ENCODE measurements at places on chromosomes 4 and X.
A peak's percentile ranks its signal among the peaks of the same experiment; 100 is the strongest.

DNA sequence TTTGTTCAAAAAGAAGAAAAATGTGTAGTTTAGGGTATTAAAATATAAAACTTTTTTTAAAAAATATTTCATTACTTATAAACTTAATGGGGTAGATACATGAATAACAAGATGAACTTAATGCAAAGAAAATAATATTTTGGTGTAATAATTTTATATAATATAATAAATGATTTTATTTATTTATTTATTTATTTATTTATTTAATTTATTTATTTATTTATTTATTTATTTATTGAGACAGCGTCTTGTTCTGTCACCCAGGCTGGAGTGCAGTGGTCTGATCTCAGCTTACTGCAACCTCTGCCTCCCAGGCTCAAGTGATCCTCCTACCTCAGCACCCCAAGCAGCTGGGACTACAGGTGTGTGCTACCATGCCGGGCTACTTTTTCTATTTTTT is 20.8 kb upstream of the TEX13C start:
- DNase-seq, result no peak

GRCh38 chrX:10952619-10953018 is 158.5 kb upstream of the HCCS start:
- DNase-seq, result no peak

DNA sequence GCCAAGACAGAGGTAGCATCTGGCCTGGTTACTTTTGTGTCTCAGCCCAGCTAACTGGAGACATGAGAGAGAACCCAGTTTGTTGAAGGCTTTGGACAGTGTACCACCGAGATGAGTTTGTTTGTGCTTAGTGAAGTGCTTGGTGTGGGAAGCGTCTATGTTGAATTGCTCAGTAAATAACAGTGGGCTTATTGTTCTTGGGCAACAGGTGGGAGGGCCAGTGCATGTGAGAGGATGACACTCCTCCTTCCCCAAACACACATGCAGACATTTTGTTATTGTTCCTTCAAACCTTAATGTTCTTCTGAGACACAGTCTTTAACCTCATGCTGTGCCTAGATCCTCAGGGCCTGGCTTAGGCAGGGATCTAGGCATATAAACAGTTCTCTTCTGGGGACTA is 39.7 kb downstream of the MSN start:
- DNase-seq, result no peak

GRCh38 chrX:37509349-37509748 is 62.1 kb upstream of the LANCL3 start:
- no peak for DNase-seq

DNA sequence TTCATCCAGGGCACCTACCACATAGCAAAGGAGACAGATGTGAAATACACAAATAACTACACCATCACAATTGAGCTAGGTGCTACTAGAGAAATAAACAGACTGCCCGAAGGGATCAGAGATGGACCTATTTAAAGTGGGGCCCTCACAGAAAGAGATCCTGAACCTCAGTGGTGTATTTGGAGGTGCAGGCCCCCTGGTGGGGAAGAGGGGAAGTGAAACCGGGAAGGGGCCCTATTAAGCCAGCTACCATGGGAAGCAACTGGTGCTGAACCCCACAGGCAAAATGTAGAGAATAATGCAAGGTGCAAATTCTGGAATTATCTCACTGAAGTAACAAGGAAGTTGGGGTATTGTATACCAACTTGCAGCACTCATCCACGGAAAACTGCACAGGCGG is 78.6 kb upstream of the FAM9A start:
- DNase-seq, result no peak

- DNase-seq, result peak; percentile 43
Observed at GRCh38 chrX:49172280-49172780, 632 bp downstream of the PLP2 start.

DNA sequence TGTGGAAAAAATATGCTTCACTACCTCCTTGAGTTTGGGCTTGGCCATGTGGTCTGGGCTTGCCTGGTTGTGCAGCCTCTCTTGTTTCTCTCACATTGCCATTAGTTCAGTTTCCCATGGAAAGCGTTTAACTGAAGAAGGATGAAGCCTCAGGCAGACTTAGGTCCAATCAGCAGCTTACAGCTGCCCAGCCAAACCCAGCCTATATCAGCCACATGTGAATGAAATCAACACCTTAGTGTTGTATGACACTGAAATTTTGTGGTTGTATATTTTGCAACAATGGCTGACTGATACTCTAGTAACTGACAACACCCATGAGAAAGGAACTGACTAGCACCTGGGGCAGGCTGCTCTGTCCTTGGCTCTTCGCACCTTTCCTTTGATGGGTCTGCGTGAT is 81.2 kb downstream of the KLF8 start:
- no peak for DNase-seq

GRCh38 chr4:152988721-152989553 is 52.8 kb downstream of the FHDC1 start:
- DNase-seq, result no peak

DNA sequence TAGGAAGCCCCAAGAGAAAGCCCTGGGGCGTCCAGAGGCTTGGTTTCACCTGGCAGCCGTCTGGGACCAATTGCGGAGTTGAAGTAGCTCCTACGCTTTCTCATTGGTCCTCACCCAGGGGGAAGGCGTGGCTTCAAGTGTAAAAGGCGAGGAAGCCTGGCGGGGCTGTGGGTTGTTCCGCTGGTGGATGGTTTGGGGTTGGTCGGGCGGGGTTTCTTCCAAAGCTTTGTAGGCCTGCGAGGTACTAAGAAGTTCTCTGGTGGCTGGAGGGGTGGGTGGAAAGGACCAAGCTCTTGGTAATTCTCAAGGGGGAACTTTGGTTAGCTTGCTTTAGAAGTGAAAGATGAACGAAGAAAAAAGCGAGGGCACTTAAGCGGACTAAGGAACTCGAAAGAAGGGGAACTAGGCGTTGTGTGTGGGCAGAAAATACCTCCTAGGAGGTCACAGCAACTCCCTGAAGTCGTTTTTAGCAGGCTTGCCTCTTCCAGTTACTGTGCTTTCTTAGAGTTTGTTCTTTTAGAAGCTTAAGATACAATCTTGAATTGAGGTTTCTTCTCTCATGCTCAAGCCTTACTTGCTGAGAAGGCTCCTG is 36.6 kb downstream of the CCNG2 start:
- peak; percentile 38 for DNase-seq

GRCh38 chr4:153227469-153228075 is 23.3 kb downstream of the TRIM2 start:
- no peak for DNase-seq

GRCh38 chr4:186762865-186763264 is 39.2 kb upstream of the FAT1 start:
- no peak for DNase-seq

DNA sequence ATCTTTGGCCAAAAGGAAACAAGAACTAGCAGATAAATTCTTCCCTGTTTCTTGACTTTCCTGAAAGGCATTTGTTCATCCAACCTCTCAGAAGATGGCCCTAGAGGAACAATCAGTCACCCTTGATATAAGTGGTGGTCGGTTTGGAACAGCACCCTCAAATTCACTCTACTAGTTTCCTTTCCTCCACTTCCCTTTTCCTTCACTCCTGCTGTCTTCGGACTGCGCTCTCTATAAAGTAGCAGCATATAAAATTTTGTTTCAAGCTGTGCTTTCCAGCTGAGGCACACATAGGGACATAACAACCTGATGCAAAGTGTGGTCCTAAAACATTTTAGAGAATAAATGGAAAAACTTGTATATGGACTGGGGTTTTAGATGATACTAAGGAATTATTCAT is 29.0 kb upstream of the MOB1B start:
- no peak for DNase-seq

GRCh38 chr4:181613200-181613599 is 630.0 kb upstream of the TENM3 start:
- no peak for DNase-seq

DNA sequence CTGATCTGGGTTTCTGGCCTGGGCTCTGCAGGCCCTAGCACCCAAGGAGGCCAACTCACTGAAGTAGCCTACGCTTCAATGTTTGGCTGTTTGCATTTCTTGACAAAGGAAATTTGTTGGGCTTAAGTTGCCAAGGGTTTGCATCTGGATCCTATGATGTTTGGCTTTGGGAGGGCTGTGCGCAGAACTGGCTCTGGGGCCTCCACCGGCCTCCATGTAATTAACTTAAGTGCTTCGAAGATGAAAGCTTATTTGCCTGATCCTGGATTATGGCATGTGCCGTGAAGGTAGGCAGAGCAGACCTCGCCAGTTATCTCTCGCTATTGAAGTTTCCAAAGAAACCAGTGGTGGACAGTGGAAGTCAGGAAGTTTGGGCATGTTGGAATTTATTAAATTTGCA is 124.3 kb upstream of the STX18 start:
- no peak for DNase-seq

- DNase-seq, result no peak
Observed at GRCh38 chr4:10437735-10438134, 19.5 kb downstream of the ZNF518B start.

- DNase-seq, result no peak
Observed at GRCh38 chr4:148065075-148065474, 333.2 kb downstream of the ARHGAP10 start.

- no peak for DNase-seq
Observed at GRCh38 chr4:78057600-78058550, 752 bp downstream of the FRAS1 start.

GRCh38 chr4:74632634-74633033 is 161.7 kb downstream of the BTC start:
- DNase-seq, result peak; percentile 1

DNA sequence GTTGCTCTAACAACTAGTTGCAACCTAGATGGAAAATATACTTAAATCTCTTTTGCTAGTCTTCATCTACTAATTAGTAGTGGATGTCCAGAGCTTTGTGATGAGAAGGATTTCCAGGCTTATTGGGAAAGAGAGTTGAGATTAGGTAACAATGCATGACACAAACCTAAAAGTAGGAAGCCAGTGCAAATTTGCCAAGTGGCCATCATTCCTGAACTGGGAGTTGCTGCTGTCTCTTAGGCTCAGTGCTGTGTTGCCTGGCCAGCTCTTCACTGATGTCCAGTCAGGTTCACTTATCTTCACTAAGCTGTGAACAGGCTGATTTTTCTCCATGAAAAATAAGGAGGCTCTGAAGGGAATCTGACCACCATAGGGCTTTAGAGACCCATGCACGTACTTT is 105.6 kb upstream of the AMOT start:
- no peak for DNase-seq

DNA sequence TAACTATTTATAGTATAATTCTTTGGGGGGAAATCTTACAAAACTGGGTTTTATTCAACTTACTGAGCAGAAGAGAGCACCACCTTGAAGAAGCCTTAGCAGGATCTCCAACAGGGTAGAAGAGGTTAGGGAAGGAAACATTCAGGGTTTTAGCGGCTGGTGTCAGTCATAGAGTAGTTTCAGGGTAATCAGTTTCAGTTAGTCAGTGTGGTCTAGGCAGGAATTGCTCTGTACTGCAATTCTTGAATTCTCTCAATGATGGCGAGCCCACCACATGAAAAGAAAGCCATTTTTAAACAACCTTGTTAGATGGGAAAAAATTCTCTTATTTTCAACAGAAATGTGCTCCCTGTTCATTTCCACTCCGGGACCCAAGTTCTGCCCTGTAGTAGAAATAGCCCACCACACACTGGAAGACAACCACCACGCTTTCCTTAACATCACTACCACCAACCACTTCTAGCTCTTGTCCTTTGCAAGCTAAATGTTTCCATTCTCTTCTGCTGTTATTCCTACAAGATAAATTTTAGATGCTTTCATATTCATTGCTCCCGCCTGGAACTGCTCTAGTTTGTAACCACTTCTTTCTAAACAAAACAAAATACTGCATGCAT is 25.9 kb downstream of the COL25A1 start:
- DNase-seq, result no peak

GRCh38 chr4:123619326-123619725 is 222.7 kb downstream of the SPRY1 start:
- no peak for DNase-seq

DNA sequence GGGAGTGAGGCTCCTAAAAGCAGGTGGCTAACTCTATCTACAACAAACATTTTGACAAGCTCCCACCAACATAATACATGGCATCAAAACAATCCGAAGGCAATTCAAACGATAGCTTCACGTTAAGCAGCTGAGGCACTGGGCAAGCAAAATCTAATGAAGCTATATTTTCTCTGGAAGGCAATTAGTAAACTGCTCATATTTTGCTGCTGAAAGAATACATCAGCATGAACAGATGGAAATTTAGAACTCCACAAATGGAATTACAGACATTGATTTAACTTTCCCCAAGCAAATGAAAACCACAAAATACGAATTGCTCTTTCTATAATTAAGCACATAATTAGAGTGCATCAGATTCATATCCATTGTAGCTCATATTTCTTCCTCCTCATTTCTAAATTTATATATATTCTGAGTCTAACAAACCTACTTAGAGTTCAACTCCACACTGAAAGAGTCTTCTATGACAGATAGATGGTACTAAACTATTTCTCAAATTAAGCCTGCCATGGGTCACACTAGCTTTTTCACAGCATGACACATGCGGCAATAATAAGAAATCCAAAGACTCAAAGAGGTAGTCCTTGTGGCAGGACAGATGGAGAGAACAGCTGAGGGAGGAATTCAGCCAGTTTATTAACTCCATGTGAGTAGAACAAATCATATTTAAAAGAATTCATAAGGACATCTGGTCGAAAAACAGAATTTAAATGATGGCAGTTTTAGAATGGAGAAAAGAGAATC is 305.4 kb downstream of the MAPK10 start:
- no peak for DNase-seq

DNA sequence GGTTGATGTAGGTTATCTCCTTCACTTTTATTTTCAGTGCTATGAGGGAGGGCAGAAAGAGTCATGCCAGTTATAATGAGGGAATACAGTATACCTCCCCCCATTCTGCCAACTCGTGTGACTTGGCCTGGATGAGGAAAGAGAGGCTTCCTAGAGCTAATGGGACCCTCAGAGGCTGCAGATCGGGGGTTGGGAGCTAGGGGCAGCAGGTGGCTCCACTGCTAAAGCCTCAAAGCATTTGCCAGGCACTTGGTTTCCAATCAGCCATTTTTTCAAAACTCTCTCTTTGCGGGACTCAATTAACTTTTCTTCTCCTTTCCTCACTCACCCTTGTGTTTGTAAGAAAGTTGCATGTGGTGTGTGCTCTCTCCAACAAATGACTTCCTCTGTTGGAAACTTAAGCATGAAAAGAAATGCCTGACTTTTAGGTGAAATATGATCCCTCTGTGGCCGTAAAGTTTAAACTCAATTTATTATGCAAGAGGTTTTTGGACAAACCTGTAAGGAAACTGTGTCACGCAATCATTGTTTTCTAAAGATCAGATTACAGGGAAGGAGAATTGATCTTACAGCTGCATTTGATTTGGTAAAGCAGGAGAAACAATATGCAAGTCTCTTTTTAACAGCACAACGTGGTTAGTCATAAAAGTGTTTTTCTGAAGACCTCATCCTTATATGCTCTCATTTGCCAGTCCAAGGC is 7.0 kb downstream of the SFRP2 start:
- DNase-seq, result no peak

Data from stimulated activated CD8-positive, alpha-beta memory T cell treated with anti-CD3 and anti-CD28 coated beads, Interleukin-7, amount 100 ng/mL, for 24 hours (primary cell).